IPS-NIHi11 (cell line): ENCODE measurements at places on chromosomes 4 and X.
A peak's percentile ranks its signal among the peaks of the same experiment; 100 is the strongest.

- DNase-seq, result no peak
These were observed 30.3 kb upstream of the SPRY1 start for GRCh38 chr4:123366144-123366748.

GRCh38 chrX:131649741-131650140 lies 105.9 kb downstream of the OR13H1 start:
- no peak for DNase-seq

DNA sequence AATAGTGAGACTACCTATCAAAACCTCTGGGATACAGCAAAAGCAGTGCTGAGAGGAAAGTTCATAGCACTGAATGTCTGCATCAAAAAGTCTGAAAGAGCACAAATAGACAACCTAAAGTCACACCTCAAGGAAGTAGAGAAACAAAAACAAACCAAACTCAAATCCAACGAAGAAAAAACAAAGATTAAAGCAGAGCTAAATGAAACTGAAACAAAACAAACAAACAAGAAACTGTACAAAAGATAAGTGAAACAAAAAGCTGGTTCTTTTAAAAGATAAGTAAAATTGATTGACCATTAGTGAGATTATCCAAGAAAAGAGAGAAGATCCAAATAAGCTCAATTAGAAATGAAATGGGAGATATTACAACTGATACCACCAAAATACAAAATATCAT lies 378.3 kb upstream of the NDST4 start:
- DNase-seq, result no peak

GRCh38 chr4:184861047-184861446 lies 35.3 kb upstream of the ACSL1 start:
- no peak for DNase-seq

GRCh38 chr4:60605646-60606354 lies 594.3 kb upstream of the ADGRL3 start:
- no peak for DNase-seq

- DNase-seq, result no peak
These were observed 97.8 kb downstream of the ZNF674 start for GRCh38 chrX:46447384-46447783.

- DNase-seq, result no peak
These were observed 59.4 kb upstream of the PITX2 start for GRCh38 chr4:110682311-110682710.

- DNase-seq, result no peak
These were observed 168.7 kb downstream of the ANTXR2 start for GRCh38 chr4:79904331-79904730.

DNA sequence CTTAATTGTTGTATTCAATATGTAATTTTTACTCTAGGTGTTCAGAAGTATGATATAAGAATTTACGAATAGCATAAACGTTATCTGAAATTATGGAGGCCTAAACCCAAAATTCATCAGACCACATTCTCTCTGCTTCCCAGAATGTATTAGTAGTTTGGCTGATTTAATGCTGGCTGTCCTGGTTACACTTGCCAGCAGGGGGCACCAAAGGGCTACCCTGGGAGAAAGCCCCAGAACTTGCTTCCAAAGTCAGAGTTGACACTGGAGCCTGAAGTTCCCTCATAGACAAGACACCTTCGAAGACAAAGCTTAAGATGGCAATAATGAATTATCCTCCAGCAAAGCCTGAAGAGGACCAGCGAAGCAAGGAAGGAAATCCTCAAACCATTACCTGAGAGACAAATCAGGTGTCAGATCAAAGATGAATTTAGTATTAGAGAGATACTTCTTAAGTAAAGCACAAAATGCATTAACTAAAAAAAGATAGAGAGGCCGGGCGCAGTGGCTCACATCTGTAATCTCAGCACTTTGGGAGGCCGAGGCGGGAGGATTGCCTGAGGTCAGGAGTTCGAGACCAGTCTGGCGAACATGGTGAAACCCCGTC lies 11.3 kb upstream of the ANOS1 start:
- DNase-seq, result peak; percentile 38

- no peak for DNase-seq
These were observed 122.9 kb downstream of the UBE2NL start for GRCh38 chrX:144006811-144007210.

DNA sequence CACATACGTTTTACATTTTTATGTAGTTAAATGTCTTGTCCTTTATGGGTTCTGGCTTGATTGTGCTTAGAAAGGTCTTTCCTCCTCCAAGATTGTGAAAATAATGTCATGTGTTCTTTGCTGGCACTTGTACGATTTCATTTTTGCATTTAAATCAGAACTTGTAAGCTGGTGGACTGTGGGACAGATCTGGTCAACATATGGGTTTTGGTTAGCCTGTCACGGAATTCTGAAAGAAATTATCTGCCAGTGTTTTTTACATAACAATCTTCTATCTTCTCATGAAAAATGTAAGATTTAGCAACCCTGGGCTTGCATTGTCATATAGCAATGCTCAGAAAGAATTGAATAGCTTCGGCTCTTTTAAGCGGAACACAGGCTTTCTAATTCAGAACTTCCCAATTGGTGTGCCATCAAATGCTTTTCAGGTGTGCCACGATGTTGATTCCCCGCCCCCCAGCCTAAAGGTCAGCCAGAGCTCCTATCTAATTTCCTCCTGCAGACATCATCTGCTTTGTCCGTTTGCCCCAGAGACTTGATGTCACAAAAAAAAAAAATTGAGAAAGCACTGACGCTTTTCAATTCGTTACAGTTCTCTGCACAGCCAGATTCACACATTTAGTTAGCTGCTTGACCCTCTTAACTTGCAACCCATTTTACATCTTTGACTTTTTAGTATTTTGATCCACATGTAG lies 16.2 kb downstream of the AFF1 start:
- no peak for DNase-seq

- DNase-seq, result no peak
These were observed 11.4 kb downstream of the ADGRA3 start for GRCh38 chr4:22504447-22504846.

DNA sequence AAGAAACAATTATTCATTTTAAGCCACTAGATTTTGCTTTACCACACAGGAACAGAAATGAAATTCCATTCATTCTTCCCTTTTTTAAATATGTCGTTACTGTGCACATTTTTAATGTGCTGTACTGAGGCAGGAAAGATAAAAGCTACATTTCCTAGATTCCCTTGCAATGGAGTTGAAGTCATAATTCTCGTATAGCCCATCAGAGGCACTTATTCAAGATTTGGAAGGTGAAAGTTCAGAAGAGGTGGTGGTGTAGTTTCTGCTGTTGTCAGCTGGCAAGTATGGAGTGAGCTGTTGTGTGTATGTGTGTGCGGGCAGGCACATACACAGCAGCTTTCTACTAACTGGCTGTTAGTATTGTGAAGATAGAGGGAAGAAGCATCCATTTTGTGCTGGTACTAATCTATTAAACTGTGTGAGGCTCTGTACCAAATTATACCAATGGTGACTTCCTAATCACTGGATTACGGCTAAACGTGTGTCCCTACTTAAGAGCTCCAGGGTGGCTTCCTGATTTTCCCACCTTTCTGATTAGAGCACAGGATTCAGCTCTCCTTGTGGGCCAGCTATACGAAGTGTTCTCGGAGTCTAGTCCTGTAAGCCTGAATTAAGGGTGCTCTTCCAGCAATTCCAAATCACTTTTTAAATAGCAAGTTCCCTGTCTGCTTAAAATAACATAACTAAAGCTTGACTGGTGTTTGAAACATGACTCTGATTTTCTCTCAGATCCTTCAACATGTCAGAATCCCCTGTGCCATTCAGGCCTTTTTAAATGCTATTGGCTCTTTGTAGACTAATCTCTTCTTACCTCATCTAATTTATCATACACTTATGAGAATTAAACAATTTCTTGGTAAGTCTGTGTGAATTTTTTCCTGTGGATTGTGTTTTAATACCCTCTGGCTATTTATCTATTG lies 43.8 kb downstream of the PDS5A start:
- DNase-seq, result no peak

GRCh38 chrX:131854581-131854980 lies 168.5 kb upstream of the STK26 start:
- no peak for DNase-seq

DNA sequence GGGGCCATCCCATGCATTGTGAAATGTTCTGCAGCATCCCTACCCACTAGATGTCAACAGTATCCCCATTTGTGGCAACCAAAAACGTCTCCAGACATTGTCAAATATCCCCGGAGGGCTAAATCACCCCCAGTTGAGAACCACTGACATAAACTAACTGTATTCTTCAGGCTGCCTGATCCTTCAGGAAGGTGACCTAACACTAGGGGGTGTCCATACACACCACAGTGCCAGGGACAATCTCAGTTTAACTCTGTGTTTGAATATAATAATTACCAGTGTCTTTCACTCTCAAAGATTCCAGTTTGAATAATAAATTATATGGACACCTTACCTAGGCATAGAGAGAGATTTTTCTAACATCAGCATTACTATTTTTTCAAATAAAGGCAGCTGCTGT lies 6.4 kb downstream of the ACE2 start:
- DNase-seq, result peak; percentile 7

DNA sequence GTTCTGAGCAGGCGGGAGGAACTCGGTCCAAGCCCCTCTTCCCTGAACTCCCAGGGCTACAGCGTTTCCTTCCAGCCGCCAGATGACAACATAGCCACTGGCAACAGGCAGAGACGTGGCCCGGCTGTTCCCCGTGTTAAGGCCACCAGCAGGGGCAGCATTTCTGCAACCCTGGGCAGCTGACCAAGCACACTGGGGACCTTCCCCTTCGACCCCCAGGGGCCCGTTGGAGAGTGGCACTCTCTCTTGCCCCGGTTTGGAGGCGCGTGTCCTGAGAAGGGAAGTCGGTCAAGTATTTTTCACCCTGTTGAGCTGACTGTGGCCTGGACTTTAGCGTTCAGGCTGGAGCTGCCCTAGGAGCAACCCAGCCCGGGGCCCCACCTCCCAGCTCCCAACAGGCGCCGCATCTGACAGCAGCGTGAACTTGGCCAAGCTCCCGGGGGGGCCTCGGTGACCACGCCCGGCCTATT lies 37.6 kb downstream of the ZBTB49 start:
- DNase-seq, result peak; percentile 88

DNA sequence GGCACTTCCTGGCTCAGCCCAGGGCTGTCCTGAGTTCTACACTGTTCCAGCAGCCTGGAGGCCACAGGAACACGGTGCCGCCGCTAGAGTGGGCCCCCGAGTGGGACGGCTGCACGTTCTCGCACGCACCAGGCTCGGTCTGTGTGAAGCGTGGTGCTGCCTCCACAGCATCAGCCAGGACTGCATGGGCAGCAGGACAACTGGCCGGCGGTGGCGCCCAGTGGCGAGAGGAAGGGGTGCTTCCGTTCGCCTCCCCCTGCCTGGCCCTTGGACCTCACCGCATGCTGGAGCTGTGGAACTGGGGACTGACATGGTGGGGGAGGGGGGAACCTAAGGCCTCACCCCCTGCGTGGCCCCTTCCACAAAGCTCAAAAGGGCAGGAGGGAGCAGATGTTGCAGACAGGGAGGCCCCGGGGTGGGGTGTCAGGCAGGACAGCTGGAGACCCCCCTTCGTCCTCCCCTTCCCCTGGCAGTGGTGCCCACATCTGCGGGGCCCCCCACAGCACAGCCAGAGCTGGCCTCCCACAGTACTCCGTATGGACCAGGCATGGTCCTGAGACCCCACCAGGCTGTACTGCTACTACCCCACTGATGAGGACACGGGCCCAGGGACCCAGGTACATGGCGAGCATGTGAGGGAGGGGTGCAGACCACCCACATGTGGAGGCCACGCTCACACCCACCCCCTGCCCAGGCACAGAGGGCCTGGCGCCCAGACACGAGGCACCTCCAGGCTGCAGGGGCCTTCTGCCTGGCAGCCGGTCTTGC lies 58.5 kb downstream of the ACOX3 start:
- no peak for DNase-seq

- DNase-seq, result no peak
These were observed 65.7 kb downstream of the TMEM154 start for GRCh38 chr4:152613841-152614721.

DNA sequence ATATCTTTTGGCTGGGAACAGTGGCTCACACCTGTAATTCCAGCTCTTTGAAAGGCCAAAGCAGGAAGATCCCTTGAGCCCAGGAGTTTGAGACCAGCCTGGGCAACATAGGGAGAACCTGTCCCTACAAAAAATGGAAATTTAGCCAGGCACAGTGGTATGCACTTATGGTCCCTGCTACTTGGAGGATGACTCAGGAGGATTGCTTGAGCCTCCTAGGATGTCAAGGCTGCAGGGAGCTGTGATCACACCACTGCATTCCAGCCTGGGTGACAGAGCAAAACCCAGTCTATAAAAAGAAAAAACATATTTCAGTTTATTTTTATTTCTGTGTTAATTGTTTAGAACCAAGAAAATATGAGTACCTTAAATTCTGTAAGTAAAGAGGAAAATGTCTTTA lies 123.7 kb downstream of the CBR4 start:
- DNase-seq, result no peak

- DNase-seq, result no peak
These were observed 412 bp downstream of the SLC10A3 start for GRCh38 chrX:154490021-154490413.

DNA sequence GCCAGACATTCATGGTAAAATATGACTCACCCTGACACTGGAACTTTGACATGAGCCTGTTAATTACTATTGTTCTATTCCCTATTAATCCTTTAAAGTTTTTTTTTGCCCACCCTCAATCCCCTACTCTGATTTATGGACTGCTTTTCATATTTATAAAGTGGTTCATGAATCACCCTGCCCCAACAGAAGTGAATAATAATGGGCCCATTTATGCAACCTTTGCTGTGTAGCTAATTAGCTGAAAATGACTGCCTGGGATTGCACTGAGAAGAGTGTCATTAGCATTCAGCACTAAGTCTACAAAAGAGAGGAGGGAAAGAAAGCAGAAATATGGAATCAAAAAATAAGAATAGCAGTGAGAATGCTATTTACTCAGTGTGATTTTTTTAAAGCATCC lies 154.3 kb downstream of the COMMD8 start:
- no peak for DNase-seq

- DNase-seq, result no peak
These were observed 84.9 kb downstream of the MAML3 start for GRCh38 chr4:140069066-140069465.

- DNase-seq, result peak; percentile 18
These were observed 58.1 kb downstream of the MAML3 start for GRCh38 chr4:140095694-140096482.

- peak; percentile 55 for DNase-seq
These were observed 22.2 kb upstream of the HMX1 start for GRCh38 chr4:8893624-8894423.

DNA sequence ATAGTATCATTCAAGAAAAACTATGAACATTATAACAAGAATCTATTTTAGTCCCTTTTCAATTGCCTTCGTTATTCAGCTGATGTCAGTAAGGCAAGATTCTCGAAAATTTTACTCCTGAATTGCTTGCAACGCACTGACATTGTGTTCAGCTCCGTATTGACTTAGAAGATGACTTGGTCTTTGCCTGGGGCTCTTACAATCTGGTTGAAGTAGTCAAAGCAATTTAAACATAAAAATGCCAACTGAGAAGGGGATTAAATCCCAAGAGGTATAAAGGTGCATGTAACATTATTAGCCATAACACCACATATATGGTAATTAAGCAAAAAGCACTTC lies 507.1 kb downstream of the CENPC start:
- DNase-seq, result no peak

DNA sequence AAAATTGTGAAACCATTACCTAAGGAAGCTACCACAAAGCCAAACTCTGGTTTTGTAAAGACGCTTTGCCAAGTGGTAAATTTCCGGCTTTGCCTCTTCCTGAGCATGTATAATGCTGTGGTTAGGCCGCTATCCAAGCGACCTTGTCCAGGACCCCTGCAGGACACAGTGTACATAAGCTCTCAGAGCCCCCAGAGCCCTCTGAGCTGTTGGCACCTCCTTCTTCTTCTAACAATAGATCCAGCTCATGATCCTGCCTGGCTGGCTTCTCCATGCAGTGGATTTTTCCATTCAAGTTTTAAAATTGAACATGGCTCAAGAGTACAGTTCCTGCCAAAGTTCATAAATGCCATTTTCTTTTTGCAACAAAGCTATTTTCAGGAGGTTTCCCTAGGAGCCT lies 326.7 kb downstream of the MAPK10 start:
- no peak for DNase-seq
